ENCODE measurements at places on chromosomes 1 and 21.

GRCh38 chr1:219940707-219941106 is 12.3 kb upstream of the SLC30A10 start:
- no peak for DNase-seq
- no peak overlapping the region for H3K27ac ChIP-seq
- H3K27me3 ChIP-seq, result no peaks in the 10 kb centered on the region
- peaks cover 3% of the 10 kb centered on the region for H3K4me1 ChIP-seq
- H3K36me3 ChIP-seq, result no peaks in the 10 kb centered on the region

- H3K4me3 ChIP-seq, result no peak overlapping the region
- peaks cover under 1% of the 10 kb centered on the region for H3K27me3 ChIP-seq
- H3K27ac ChIP-seq, result no peak overlapping the region
- DNase-seq, result no peak
- H3K36me3 ChIP-seq, result no peaks in the 10 kb centered on the region
Observed at GRCh38 chr21:38570596-38570995, 72.3 kb upstream of the ERG start.

DNA sequence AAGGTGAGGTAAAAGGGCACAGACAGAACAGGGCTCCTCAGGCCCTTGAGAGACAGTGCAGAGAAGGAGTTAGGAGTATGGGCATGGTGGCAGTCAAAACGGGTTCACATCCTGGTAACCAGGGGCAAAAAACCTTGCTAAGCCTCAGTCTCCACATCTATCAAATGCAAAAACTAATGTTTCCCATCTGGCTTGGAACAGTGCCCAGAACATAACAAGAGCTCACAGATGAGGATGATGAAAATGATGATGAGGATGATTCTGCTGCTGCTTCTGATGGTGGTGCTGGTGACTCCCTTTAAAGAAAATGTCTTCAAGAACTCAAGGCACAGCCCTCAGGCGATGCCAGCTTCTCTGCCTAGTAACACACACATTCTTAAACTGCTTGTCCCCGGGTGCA is 24.1 kb downstream of the HHIPL2 start:
- DNase-seq, result no peak
- no peak overlapping the region for H3K4me3 ChIP-seq
- no peaks in the 10 kb centered on the region for H3K36me3 ChIP-seq
- H3K27me3 ChIP-seq, result peaks cover 4% of the 10 kb centered on the region
- no peaks in the 10 kb centered on the region for H3K4me1 ChIP-seq

DNA sequence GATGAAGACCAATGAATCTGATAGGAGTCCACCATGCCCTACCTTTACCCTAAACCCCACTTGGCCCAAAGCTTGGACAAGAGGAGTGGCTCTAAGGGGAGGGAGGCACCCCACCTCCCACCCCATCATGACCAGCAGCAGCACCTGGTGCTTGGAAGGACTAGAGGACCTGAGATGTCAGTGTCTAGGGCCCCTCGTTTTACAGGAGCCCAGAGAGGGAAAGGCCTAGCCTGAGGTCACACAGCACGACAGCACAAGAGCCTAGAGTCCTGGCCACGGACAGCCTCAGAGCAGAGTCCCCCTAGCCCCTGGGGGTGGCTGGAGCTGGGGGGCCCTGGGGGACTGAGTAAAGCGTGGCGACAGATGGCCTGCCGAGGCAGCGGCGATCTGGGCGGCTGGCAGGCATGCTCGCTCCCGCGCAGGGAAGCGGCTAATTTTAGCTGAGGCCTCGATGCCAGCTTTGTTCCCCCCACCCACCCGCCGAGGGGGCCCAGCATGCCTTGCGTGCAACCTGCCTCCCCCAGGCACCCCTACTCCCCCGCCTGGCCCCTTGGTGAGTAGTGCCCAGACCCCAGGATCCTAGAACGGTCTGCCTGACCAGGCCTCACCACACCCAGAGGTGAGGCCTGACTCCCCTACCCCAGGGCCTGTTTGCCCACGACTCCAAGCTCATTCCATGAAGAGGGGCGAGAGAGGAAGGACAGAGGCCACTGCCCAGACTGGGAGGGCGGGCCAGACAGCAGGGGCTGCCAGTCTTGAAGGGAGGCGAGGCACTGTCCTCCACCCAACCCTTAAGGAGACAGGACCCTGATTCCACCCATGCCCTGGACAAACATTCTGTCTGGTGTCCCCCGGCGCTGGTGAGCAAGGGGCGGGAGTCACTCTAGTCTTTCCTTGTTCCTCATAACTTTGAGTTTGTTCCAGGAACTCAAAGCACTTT is 39.0 kb downstream of the AHDC1 start:
- H3K4me3 ChIP-seq, result peak overlapping the region; percentile 42
- H3K27me3 ChIP-seq, result peaks cover 29% of the 10 kb centered on the region
- H3K36me3 ChIP-seq, result no peaks in the 10 kb centered on the region
- H3K4me1 ChIP-seq, result peaks cover 79% of the 10 kb centered on the region
- DNase-seq, result no peak
- H3K27ac ChIP-seq, result peak overlapping the region; percentile 28

Measured in glutamatergic neuron (in vitro differentiated cells).